ENCODE measurements at places on chromosomes 13 and 19. TPM values are rescaled to one million over a fixed set of nuclear protein-coding genes. Genes with fewer than 3 reads are reported as not detected.

- no peak for DNase-seq
Observed at GRCh38 chr19:342801-343421, 1.7 kb downstream of the MIER2 start.

DNA sequence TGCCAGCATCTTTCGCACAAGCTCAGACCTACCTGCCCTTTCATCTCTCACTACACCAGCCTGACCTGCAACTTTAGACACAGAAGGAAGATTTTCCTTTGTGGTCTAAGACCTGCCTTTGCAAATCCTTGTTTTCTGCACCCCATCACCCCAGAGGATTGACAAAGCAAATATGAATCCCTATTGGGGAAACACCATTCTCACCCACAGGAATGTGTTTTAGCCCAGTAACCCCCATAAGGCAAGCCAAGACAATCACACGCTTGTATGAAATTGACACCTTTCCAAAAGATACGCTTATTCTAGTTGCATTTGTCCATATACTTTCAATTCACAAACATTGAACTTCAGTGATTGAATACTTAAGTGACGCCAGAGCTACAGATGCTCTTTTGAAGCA is 55.7 kb downstream of the SPATA13 start:
- no peak for DNase-seq

Gene PSG7
- not detected for total RNA-seq

DNA sequence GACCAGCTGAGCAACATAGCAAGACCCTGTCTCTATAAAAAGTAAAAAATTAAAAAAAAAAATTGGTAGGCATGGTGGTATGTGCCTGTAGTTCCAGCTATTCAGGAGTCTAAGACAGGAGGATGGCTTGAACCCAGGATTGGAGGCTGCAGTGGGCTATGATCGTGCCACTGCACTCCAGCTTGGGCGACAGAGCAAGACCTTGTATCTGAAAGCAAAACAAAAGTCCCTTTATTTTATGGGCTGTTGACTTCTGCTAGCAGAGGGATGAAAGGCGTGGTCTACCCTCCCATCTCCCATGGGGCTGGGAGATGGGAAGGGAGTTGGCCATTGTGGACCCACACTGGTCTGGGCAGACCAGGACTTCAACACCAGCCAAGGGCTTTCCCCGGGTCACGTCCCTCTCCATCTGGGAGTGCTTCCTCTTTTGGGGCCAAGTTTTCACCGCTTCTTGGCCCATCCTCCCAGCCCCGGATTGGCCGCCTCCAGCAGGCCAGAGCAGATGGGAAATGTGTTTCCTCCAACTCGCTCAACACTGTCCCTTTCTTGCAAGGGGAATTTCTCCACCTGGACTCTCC is 2.2 kb upstream of the TNFSF9 start:
- peak; percentile 79 for DNase-seq

DNA sequence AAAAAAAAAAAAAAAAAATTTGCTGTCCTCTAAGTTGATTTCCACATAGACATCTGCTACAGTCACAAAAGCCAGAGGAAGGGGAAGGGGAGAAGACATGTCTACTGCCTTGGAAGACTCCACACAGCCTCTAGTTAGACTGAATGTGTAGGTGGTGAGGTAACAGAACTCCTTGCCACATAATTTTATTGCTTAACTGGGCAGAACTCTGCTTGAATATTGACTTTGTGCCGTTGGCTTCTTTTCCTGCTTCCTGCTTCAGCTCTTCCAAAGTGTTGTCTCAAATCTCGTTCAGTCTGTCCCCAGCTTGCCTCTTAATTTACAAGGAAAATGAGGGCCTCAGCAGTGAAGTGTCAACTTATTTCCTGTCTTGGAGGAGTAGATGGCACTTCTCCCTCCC is 37.1 kb downstream of the ESD start:
- DNase-seq: no peak

DNA sequence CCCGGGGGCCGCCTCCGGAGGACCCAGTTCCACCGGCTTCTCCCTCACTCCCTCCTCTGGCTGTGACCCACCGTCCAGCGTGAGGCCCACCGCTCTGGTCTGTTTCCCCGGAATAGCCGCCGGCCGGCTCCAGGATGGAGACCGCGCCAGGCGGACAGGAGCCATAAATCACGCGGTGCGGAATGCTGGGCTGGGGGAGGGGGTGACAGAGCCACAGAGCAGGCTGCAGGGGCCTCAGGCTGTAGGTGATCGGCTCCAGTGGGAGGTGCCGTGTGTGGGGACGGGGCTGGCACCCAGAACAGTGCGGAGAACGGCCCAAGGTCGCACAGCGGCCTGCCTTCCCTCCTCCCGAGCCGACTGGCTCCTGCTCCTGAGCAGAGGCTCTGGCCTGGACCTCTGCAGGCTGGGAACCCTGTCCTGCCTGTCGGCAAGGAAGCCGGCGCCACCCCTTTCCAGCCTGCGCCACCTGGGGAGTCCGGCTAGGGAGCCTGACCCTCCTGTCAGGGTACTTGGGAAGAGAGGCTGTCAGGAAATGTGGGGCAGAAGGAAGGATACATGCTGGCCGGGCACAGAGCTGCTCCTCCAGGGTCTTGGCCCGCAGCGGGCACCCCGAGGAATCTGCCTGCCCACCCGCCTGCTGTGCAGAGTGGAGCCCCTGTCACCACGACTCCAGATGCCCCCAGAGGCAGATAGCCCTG is 8.3 kb downstream of the PIAS4 start:
- no peak for DNase-seq

DNA sequence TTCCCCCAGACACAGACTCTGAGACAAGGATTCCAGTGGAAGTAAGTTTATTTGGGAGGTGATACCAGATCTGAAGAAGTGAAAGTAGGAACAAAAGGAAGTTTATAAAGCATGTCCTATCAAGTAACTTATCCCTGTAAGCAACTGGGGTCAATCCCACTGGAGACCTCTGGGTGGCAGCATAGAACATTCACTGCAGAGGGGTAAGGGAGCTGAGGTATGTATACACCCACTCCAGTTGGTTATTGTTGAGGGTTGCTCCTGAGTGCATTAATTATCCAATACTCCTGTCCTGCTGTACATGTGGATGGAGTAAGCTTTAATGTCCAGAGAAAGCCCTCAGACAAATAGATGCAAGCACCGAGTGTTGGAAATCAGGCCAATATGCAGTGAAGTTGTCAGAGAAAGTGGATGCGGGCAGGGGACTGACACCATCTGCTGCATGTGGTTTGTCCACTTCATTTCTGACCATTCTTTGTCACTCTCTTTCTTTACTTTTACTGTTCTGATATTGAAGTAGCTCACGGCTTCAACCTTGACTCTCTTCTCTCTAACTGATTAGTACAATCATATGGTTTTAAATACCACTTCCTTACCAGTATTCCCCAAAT is 46.7 kb downstream of the NOTCH3 start:
- no peak for DNase-seq

Gene CPAMD8
- total RNA-seq: 16.0 TPM

Gene FUZ
- 21.0 TPM for total RNA-seq

GRCh38 chr19:5665781-5666513 is 14.4 kb downstream of the MICOS13 start:
- no peak for DNase-seq

- no peak for DNase-seq
Observed at GRCh38 chr13:20998649-20999415, 62.6 kb downstream of the LATS2 start.

Gene FLT3
- total RNA-seq: not detected

DNA sequence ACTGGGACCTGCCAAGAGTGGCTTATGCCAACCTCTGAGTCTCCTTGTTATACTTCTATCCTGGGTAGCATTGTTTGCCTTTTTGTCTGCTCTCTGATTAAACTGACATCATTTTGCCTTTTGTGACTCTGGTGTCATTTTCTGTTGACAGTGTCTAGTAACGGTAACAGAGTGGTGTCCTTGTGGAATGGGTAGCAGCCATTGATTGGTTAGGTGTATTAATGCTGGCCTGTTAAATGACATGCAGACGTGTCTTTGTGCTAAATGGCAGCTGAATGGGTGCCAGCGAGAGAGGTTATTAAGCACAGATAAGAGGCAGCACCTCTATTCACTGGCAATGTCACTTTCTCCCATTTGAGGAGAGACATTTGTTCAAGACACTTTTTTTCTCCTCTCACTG is 1289.4 kb downstream of the PCDH9 start:
- peak; percentile 37 for DNase-seq

DNA sequence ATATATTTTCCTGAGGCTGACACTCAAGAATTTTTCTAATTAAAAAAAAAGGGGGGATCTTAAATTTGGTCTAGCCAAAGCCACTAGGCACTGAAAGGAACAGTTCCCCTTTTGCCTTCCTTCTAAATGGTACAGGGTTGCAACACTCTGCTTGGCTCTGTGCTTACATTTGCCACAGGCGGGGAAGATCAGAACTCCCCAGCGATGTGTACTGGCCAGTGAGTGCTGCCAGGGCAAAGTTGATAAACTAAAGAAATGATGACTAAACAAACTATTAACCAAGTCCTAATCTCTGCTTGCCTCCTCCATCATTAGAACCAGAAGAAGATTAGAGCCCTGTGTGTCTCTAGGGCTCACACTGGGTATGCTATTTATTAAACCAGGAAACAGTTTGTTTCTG is 75.3 kb upstream of the SCEL start:
- DNase-seq: peak; percentile 72

Gene FCHO1
- 0.24 TPM for total RNA-seq

GRCh38 chr19:17794731-17795494 is at the start of gene B3GNT3:
B3GNT3 (plus strand) TSS chr19:17795138; CDS start chr19:17807808, 12,670 bp downstream.
- peak; percentile 75 for DNase-seq

DNA sequence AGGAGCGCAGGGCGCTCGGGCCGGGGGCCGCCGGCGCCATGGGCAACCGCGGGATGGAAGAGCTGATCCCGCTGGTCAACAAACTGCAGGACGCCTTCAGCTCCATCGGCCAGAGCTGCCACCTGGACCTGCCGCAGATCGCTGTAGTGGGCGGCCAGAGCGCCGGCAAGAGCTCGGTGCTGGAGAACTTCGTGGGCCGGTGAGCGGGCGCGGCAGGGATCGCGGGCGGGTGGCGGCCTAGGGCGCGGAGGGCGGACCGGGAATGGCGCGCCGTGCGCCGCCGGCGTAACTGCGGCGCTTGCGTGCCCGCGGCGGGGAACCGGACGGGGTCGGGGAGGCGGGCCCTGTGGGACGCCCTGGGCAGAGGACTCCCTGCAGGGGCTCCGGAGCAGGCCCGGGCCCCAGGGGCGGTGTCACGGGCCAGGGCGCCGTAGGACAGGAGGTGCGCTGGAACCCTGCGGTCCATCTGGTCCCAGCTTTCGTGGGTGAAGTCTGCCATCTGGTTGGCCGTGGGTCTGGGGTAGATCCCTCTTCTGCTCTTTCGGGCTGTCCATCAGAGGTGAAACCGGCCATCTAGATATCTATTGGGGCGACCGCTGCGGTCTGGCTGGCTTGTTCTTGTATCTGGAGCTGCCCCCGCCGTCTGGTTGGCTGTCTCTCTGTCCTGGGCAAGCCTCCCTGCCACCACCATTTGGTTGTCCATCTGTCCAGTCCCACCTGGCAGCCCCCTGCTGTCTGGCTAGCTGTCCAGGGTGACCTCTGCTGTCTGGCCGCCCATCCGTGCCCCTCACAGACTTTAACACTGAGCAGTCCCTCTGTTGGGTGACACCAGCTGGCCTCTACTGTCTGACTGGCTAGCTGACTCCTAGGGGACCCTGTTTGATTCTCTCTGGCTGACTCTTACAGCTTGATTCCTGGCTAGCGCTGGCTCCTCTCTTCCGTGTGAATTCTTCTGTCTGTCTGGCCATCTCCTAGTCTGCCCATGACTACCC is 622 bp downstream of the DNM2 start:
- peak; percentile 82 for DNase-seq

Gene TSEN34
- 16.1 TPM for total RNA-seq

- no peak for DNase-seq
Observed at GRCh38 chr13:63048653-63049052, 1633.0 kb upstream of the PCDH20 start.

DNA sequence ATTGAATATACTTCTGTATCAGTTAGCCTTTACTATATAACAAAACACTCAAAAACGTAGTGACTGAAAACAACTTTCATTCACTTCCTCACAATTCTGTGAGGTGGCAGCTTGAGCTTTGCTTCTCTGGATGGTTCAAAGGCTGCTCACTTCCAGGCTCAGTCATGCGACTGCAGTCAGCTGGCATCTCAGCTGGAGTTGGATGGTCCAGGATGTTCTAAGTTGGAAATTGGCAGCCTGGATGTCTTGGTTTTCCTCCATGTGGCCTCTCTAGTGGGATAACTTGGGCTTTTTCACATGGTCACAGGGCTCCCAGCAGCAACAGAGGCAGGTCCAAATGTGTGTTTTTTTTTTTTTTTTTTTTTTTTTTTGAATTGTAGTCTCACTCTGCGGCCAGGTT is 204.4 kb downstream of the LACC1 start:
- DNase-seq: no peak

Gene LRRC8E
- total RNA-seq: 2.5 TPM

Gene CLN5
- 17.6 TPM for total RNA-seq

Gene RFX2
- total RNA-seq: 5.4 TPM

Gene ACOD1
- not detected for total RNA-seq

Gene RAVER1
- 10.1 TPM for total RNA-seq

Gene ZNF77
- 2.6 TPM for total RNA-seq

DNA sequence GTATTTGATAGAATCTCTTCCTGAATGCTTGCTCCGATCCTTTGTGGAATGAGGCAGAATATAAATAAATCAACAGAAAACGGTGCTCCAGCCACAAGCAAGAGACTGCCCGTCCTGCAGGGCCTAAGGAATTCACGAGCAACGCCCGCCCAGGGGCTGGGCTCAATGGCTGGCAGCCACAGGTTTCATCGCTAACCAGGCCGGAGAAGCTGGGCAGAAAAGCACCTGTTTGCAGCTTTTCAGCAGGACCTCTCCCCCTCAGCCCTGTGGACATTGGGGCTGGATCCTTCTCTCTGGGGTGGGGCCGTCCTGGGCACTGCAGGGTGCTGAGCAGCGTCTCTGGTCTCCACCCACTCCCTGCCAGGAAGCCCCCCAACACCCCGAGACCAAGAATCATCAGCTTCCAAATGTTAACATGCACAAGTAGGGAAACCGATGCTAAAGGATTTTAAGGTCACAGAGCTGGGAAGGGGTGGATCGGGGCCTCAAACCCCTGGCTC is 102.5 kb downstream of the GADD45B start:
- peak; percentile 69 for DNase-seq

Gene NXNL1
- not detected for total RNA-seq

Gene SKA3
- 0.38 TPM for total RNA-seq

Gene GJB2
- total RNA-seq: 0.46 TPM

DNA sequence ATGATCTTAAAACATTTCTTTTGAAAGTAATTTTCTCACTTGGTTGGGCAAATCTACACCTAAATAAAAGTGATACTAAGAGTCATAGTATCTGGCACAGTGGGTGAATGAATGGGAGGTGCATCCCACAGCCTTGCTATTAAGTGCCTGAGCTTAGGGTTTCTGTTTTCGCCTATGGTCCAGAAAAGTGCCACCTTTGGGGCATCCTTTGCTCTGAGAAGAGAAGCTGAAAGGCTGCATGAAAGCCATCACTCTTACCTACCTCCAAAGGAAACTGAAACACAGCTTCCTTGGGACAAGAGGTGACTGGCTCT is 55.6 kb upstream of the AKAP11 start:
- DNase-seq: no peak

Gene GDF15
- total RNA-seq: 0.46 TPM
